ENCODE measurements at places on chromosomes 1 and 21. TPM values are rescaled to one million over a fixed set of nuclear protein-coding genes. Genes with fewer than 3 reads are reported as not detected.

The UTP25 gene
- 3.9 TPM for total RNA-seq

The TSACC gene
- total RNA-seq, result 0.84 TPM

The CELSR2 gene
- total RNA-seq, result 9.8 TPM

DNA sequence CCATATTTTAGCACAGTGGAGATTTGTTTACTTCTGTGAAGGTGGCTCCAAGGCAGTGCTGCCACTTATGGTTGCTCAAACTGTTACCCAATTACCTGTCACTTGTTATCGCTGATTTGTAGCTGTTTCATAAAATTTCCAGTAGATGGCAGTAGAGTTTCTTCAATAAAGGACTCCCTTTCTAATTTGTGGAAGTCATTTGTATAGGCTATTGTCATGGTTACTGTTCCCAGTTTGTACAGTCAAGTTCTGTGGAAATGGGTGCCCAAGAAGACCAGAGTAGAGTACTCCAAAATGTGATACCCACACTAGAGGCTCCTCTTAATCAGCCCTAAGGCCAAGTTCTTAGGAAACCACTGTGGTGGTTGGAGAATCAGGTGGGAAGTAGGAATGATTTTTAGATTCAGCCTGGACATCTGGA, 186.1 kb downstream of the CLEC20A start:
- no peak for DNase-seq
- no peak overlapping the region for H3K4me3 ChIP-seq
- no peaks in the 10 kb centered on the region for H3K27me3 ChIP-seq
- no peaks in the 10 kb centered on the region for H3K36me3 ChIP-seq
- peaks cover 13% of the 10 kb centered on the region for H3K4me1 ChIP-seq
